ENCODE measurements at places on chromosomes 3 and 15. TPM values are rescaled to one million over a fixed set of nuclear protein-coding genes. Genes with fewer than 3 reads are reported as not detected.

- DNase-seq = no peak
Observed at GRCh38 chr3:149188494-149188893, 33.1 kb downstream of the CP start.

DNA sequence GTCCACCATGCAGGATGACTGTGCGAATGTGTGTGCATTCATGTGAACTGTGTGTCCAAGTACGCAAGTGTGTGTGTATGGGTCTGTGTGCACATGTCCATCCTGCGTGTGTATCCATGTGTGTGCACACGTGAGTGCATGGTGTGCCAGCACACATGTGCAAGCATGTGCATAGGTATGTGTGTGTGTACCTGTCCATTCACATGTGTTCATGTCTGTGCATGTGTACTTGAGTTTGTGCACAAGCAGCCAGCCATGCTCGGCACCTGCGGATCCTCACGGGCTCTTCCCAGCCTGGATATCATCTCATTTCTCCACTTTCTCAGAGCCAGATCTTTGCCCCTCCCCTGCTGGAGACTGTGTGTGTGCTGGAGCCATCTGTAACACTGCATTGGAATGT is 18.7 kb upstream of the PLXNA1 start:
- DNase-seq = no peak

- no peak for DNase-seq
Observed at GRCh38 chr3:61564395-61565059, 3.2 kb downstream of the PTPRG start.

DNA sequence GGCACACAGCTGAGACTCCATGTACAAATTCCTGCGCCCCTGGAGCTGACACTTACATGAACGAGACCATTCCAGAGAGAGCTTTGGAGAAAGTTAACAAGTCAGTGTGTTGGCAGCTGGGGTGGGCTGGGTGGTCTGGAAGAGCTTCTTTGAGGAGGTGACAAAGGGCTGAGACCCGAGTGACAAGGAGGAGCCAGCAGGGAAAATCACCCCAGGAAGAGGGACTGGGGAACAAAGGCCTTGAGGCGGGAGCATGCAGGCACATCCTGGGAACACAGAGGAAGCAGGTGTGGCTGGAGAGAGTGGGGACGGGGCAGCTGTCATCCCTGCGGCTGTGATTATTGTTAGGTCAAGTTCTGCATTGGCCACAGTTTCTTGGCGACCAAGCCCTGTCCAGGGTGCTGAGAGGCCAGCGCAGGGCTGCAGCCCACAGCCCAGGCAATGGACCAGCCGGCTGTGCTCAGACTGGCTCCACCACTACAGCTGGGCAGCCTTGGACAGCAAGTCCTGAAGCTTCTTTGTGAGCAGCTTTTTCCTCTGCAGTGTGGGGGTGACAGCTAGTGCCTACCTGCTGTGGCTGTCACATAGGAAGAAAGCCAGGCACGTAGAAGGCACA is 34.2 kb upstream of the PRR23E start:
- no peak for DNase-seq

- no peak for DNase-seq
Observed at GRCh38 chr3:48516571-48516970, 12.6 kb upstream of the SHISA5 start.

- no peak for DNase-seq
Observed at GRCh38 chr15:42123546-42123945, 29.2 kb upstream of the PLA2G4D start.

The RGMA gene
- 0.42 TPM for total RNA-seq
